ENCODE measurements at places on chromosomes 13 and 19. TPM values are rescaled to one million over a fixed set of nuclear protein-coding genes. Genes with fewer than 3 reads are reported as not detected.

DNA sequence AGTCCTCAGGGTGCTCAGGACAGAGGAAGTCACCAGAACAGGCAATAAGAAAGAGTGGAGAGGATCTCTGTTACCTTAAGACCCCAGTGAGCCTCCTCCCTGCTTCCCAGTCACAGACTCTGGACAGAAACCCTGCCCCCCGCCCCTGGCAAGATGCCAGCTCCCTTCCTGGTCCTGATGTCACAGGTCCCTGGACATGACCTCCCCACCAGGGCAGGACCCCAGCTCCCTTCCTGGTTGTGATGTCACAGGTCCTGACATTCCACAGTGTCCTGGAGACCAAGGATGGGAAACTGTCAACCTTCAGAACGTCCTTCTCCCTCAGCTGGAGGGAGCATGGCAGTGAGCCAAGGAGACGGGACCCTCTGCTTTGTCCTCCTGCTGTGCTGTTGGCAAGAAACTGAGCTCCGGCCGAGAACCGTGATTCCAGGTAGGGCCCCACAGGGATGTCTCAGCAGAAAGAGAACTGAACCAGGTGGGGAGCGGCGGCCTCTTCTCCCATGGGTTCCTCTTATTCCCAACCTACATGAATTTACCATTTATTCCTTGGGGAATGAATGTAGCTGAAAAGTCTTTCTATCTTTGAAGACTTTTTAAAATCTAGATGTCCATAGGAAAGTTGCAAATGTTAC is at the start of gene SPACA7:
Gene SPACA7 (plus strand): TSS at position 306 of the 632 bp plus-strand sequence. CDS start 31 bp downstream, at position 337.
- no peak for DNase-seq

- DNase-seq, result peak; percentile 94
Observed at GRCh38 chr19:16324384-16325160, at the start of gene KLF2. Gene KLF2 (plus strand): TSS chr19:16324826. CDS start chr19:16324924, 98 bp downstream.

TBXA2R gene
- 0.67 TPM for total RNA-seq

- no peak for DNase-seq
Observed at GRCh38 chr19:19115954-19116353, 22.3 kb downstream of the TMEM161A start.

DNA sequence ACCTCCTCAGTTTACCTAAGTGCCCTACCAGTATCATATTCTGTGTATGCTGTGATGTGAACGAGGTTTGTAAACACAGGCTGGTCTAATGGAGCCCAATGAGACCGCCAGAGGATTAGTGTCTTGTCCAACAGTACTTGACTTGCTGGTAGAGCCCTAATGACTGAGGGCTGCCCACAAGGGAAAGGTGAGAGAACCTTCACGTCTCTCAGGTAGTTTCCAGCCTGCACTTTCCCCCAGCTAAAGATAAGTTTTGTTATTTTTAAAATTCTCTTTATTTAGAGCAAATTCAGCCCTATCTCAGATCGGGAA is 498 bp upstream of the RBM26 start:
- DNase-seq, result no peak

GRCh38 chr13:36130552-36131221 is 495 bp downstream of the DCLK1 start:
- DNase-seq, result peak; percentile 66

GRCh38 chr19:52542984-52543664 is 15.7 kb downstream of the ZNF808 start:
- DNase-seq, result no peak

- DNase-seq, result no peak
Observed at GRCh38 chr13:109816112-109816807, 29.9 kb upstream of the IRS2 start.

EFNA2 gene
- not detected for total RNA-seq
